Choroid plexus epithelial cell (primary cell): ENCODE measurements at places on chromosomes 7 and 10.

GRCh38 chr7:43232366-43232765, 119.9 kb downstream of the HECW1 start:
- DNase-seq = peak; percentile 42

GRCh38 chr10:10804998-10805740, 212.5 kb upstream of the CELF2 start:
- DNase-seq = peak; percentile 50

DNA sequence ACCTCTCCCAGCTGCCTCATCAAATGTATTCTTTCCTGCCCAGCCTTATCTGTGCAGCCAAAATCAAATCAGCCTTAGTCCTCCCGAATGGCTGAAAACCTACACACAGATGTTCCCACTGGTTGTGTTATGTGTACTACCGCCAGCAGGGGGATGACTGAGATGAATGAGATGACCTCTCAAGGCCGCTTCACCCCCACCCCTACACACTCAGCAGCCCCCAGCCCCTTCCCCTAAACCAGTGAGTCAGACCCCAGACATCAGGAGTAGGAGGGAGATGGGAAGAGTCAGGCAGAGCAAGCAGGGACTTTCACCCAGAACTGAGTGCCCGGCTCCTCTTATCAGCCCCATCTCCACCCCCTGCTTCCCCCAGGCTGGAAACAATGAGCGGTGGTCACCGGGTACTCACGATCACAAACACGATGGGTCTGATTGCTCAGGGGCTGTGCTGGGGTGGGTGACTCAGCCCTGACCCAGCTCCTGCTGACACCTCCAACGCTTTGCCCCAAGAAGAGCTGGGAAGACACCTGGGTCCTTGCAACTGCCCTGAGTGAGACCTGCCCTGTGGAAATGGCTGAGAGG, 6.5 kb upstream of the C10orf105 start:
- DNase-seq = peak; percentile 62

- DNase-seq = no peak
Observed at GRCh38 chr7:75900617-75901315, 14.2 kb upstream of the POR start.

DNA sequence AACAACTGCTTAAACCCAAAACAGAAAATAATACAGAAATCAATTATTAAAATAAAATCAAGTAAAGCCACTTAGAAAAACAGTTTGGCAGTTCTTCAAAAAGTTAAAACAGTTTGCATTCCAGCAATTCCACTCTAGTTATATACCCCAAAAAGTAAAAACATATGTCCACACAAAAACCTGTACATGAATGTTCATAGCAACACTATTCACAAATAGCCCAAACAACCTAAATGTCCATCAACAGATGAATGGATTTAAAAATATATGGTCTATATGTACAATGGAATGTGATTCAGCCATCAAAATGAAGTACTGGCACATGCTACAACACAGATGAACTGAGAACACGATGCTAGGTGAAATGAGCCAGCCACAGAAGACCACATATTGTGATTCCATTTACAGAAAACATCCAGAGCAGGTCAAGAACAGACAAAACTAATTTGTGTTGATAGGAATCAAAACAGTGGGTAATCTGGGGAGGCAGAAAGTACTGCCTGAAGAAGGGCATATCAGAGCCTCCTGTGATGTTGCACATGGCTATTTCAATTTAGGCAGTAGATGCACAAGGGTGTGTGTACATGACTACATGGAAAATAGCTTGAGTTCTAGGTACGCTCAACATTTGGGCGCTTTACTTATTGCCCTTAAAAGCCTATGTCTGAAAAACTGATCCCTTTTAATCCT, 66.3 kb downstream of the CYTH3 start:
- peak; percentile 57 for DNase-seq

GRCh38 chr7:116951366-116952292, 1.7 kb upstream of the ST7 start:
- no peak for DNase-seq

DNA sequence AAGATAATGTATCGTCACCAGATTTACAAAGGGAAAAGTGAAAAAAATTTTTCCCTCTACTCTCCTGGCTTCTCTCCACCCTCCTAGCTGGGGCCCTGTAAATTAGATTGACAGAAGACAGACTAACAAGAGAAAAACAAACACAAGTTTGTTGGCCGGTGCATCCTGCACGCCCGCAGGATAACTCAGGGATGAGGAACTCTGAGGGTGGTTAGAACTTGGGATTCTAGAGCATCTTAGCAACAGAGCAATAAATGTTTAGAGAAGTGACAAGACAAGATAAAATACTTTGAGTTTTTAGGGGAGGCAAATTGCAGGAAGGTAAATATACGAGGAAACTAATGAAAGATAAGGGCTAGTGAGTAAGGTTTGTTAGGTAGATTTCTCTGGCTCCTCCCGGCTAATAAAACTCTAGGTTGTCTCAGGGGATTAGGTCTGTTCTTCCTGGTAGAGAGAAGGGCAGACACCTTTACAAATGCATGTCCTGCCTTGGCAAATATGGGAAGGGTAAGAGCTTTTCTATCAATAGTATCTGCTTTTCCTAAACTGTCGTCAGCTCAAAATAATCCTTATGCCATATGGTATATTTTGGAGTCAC, 4.3 kb upstream of the UCN3 start:
- DNase-seq = no peak

- no peak for DNase-seq
Observed at GRCh38 chr10:28058746-28059145, 59.9 kb upstream of the ODAD2 start.

- DNase-seq = no peak
Observed at GRCh38 chr10:108039821-108040584, 875.5 kb upstream of the SORCS1 start.

DNA sequence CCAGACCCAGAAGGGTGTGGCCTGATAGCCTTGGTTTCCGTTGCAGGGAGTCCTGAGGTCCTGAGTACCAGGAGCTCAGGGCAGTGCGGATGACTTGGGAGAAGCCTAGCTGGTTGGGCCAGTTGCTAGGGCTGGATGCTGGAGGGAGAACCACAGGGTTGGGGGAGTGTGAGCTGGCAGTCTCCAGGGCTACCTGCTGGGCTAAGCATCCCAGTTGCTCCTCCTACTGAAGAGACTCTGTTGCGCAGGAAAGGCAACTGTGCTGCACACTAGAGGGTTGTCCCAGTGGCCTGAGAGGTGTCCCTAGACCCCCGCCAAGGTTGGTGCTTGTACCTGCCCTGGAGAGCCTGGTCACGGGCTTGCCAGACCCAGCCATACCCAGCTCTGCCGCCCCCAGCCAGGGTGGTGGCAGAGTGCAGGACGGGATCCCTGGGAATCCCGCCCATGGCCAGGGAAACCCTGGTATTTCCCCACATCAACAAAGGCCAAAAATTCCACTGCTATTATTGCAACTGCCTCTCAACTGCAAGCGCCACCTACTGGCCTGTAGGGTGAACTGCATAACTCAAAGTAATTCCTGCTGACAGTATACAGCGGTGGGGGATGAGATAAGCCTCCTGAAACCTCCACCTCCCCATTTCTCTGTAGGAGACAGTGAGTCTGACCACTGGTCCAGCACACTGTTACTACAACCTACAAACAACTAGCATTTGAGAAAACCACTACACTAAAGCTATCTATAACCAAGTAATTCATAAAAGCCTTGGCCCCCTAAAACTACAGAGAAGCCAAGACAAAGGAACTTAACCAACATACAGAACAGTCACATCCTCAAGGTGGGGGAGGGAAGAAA, 67.6 kb upstream of the DDC start:
- peak; percentile 75 for DNase-seq

GRCh38 chr10:28201410-28202400, 101.2 kb downstream of the MPP7 start:
- no peak for DNase-seq

DNA sequence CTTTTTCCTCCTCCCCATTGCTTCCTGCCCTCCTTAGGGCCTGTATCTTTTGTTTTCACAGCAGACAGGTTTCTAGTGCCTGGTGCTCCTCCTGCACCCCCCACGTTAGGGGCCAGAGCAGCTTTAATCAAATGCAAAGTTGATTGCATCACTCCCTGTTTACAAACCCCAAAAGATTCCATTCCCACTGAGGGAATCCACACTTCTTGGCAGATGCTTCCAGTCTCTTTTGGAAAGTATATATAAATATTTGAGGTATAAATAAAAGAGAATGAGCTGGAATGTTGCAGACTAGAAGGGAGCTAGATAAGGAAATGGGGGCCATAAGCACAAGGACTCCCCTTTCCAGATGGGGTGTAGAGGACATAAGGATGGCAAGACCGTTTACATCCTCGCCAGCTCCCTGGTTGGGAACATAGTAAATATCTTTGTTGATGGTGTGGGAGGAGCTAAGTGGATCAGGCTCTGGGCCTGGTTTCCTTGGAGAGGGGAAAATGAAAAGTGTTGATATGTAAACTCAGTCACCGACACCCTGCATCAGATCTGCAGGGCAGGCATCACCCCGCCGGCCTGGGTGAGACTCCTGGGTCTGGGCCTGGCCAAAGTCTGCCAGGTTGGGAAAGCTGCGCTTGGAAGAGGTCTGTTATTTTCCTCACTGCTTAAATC, 6.2 kb downstream of the RARRES2 start:
- peak; percentile 77 for DNase-seq
